ENCODE measurements at places on chromosomes 2 and 18.
A peak's percentile ranks its signal among the peaks of the same experiment; 100 is the strongest.

DNA sequence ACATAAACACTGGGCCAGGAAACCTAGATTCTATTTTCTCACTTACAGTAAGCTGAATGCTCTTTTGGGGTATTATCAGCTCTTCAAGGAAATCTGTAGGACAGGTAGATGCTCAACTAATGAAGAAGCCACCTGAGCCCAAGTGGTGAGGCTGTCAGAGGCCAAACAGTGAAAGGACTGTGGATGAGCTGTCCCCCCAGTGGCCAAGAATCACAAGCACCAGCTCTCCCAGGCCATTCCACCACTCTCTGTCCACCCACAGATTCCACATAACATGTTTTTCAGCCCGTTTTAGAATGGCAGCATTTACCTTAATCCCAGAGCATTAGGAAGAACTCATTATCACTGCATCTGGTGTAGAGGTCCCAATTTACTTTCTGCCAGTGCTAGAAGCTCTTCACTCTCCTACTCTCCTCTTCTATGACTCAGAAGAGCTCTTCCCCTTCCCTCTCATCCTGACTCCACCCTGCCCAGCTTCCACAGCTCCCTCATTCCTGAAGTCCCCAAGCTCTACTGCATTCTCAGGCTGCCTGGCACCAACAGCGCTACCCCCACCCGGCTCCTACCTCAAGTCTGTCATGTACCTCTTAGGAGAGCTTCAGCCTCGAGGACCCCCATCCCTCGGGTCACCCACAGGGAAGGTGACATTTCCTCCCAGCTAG, 43.8 kb upstream of the GORASP2 start:
- DNase-seq = no peak

- no peak for DNase-seq
Measured at GRCh38 chr2:218401890-218402289, 2.2 kb downstream of the CTDSP1 start.

GRCh38 chr2:196510246-196510645, 129.3 kb upstream of the CCDC150 start:
- no peak for DNase-seq

GRCh38 chr2:106758901-106759497, 127.0 kb downstream of the ST6GAL2 start:
- DNase-seq = no peak

GRCh38 chr18:80251700-80252099, 4.4 kb upstream of the PARD6G start:
- no peak for DNase-seq

GRCh38 chr2:55862246-55862645, 61.3 kb downstream of the EFEMP1 start:
- DNase-seq = peak; percentile 99

GRCh38 chr2:42809131-42809818, 16.9 kb upstream of the HAAO start:
- DNase-seq = no peak

DNA sequence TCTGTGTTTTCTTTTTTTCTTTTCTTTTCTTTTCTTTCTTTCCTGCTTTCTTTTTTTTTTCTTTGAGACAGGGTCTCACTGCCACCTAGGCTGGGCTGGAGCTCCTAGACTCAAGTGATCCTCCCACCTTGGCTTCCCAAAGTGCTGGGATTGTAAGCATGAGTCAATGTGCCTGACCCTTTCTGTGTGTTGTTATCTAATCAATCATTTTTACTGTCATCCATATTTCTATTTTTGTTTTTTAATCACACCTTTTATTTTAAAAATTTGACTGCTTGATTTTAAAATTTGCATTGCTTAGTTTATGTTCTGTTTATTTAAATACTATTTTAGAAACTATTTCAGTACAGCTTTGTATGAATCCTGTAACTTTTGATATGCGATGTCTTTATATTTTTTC, 19.2 kb downstream of the LCLAT1 start:
- DNase-seq = no peak

DNA sequence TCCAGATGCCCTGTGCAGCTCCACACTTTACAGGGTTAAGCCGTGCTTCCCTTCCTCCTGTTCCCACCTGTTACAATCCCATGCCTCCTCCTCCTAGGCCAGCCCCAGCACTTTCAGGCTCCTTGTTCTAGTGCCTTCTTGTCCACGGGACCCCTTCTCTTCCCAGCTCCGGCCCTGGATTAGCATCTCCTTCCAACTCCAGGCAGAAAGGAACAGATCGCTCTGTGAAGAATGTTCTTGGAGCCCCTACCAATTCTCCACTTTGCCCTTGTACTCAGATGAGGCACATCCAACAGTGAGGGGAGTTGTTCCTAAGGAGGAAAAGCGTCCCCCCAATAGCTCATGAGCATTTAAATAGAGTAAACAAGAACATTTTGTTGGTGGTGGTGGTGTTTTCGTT, 72.7 kb downstream of the CABLES1 start:
- DNase-seq = no peak

DNA sequence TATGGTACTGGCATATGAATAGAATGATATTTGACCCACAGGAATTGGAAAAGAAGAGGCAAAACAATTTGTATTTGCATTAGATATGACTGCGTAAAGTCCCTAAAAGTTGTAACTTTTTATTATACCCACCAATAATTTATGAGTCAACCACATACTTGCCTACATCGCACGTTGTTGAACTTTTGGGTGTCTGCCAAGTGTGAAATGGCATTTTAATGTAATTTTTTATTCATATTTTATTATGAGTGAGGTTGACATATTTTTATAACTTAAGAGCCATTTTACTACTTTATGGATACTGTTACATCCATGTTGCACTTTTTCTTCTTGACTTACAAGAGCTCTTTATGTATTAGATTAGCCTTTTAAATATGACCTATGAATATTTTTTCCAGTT, 4.6 kb downstream of the DSC2 start:
- DNase-seq = no peak

DNA sequence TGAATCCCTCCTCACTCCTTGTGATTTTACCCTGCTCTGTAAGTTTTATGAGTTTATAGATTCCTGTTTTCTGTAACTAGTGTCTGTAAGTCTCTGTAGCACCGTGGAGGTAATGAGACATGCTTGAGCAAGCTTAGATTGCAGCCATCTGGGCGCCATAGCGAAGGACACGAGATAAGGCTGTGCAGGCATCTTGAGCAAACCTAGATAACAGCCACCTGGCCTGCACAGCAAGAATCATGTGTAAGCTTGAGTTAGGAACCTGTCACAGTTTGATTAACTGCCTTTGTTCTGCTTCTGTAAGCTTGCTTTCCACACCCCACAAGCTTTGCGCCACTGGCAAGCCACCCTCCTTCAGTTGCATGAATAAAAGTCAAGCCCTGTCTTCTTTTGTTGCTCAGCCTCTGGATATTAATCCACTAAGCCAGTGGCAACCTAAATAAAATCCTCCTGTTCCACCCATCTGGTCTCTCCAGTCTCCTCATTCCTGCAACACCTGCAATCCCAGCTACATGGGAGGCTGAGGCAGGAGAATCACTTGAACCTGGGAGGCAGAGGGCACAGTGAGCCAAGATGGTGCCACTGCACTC, 270.6 kb upstream of the RGPD4 start:
- no peak for DNase-seq

DNA sequence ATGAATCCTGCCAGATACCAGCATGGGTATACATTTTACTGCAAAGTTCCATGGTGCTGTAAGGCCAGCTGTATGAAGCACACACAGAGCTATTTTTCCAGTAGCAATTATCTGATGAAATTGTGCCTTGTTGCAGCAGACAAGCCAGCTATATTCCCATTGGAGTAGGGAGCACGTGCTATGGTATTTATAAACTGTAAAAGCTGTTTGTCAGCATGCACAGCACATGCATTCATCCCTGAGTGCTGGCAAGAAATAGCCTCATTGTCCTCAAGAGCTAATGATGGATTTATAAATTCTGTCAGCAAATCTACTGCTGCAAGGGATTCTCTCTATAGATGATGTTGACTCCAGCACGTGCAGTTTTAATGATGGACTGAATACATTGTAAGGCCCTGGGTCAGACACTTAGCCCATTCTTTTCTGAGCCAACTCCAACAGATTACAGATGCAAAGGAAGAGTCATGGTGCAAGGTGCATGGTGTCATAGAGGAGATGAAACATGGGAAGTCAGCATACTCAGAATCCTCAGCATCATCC, 61.7 kb downstream of the KCNS3 start:
- DNase-seq = no peak

- no peak for DNase-seq
Measured at GRCh38 chr2:207248702-207249377, 83.1 kb upstream of the KLF7 start.

GRCh38 chr18:12092398-12093229, 1.0 kb upstream of the ANKRD62 start:
- no peak for DNase-seq

DNA sequence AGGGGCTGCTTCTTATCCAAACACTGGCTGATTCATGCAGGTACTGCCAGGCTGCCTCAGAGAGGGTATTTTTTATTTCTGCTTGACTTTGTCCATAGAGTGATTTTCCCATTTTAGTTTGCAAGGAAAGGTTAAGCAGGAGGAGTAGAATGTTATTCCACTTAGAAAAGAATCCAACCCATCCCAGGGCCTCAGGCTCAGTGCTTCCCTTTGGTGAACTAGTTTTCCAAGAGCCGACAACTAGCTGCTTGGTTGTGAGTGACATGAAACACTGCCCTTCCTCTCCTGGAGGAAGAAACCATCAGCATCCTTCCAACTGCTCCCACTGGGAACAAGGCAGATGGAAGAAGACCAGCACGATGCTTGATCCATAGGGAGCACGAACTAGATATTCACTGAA, 58.5 kb downstream of the BCL2 start:
- DNase-seq = no peak

DNA sequence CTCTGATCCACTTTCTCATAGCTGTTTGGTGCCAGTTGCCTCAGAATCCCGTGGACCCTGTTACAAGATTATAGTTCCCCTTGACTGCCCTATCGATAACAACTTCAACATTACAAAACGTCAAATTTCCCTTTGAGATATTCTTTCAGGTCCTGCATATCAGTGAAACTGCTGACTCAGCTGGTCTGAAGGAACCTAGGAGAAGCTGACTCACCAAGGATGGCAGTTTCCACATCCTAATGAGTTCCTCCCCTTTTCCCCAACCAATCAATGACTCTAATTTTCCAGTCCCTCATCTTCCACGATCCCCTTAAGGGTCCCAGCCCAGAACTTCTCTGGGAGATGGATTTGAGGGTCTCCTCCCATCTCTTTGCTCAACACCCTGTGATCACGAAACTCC, 27.6 kb upstream of the GNAL start:
- DNase-seq = no peak

GRCh38 chr18:8525692-8526091, 83.5 kb upstream of the RAB12 start:
- DNase-seq = no peak

DNA sequence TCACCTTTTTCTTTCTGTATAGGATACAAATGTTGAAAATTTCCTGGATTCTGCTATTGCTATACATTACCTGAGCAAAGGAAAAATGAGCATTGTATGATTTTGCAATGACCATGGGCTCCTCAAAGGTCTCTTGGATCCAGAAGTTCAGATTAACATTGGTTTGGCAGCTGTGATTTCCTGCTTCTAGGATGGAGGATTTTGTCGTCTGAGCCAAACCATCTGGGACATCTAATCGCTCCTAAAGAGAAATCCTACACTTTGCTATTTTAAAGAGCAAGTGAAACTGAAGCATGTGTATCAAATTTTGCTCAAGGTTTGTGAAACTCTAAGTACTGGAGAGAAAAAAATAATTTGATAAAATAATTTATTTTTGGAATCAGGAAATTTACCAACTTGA, 115.1 kb upstream of the ST6GAL2 start:
- DNase-seq = no peak

GRCh38 chr2:104969564-104969963, 68.3 kb upstream of the MRPS9 start:
- DNase-seq = no peak

GRCh38 chr18:5979971-5980457, 84.7 kb upstream of the TMEM200C start:
- no peak for DNase-seq

- DNase-seq = no peak
Measured at GRCh38 chr2:186274936-186275575, 211.0 kb upstream of the ZC3H15 start.

DNA sequence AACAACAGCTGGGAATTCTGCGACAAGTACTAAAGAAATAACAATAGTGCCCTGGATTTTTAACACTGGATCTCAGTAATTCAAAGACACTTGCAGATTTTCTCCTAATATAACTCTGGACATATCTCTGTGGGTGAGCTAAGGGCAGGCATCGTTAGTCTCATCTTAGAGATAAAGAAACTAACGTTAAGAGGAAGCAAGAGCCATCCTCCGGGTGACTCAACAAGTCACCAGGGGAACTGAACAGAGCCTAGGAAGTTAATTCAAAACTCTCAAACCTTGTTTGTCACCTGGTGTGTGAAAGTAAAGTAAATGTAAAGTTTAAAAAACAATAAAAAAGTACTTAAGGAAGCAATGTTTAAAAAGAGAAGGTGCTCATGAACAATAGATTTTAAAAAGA, 41.6 kb upstream of the NRP2 start:
- DNase-seq = no peak

- DNase-seq = no peak
Measured at GRCh38 chr18:28684746-28685355, 507.9 kb upstream of the CDH2 start.

DNA sequence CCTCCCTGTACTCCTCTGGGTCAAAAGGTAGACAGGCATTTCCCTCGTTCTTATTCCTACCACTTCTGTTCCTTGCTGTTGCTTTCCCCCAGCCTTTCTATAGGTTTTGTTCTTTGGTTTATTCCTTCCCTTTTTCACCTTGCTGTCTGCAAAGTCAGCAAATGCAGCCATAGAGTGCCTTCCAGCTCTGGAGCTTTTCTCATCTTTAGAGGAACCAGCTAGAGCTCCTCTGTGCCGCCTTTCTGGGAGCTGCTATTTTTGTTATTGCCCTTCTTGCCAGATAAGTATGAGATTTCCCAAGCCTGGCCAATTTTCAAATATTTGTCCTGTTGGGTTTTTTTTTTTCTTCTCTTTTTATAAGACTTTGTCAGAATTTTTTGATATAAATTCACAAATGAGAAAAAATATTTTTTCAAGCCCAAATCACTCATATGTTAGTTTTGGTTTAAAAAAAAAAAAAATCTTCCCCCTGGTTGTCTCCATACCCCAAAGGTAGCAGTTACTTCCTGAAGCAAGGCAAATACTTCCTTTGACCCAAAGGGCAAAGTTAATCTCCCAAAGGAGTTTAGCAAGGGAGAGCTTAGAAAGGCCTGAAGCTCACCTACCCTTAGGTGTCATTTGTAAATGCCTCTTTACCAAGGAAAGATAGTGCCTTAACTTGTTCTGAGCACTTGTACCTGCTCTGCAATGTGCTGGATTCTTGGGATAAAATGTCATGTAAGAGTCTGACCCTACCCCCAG, 5.1 kb upstream of the TTC27 start:
- DNase-seq = no peak

- no peak for DNase-seq
Measured at GRCh38 chr2:181984060-181984459, 1.6 kb upstream of the PPP1R1C start.

GRCh38 chr2:202002381-202002780, 31.3 kb upstream of the FZD7 start:
- no peak for DNase-seq

GRCh38 chr2:75021672-75022071, 63.2 kb downstream of the POLE4 start:
- peak; percentile 73 for DNase-seq
